ENCODE measurements at places on chromosomes 16 and 17. TPM values are rescaled to one million over a fixed set of nuclear protein-coding genes. Genes with fewer than 3 reads are reported as not detected.

EFNB3 gene
- total RNA-seq: 11.4 TPM

DNA sequence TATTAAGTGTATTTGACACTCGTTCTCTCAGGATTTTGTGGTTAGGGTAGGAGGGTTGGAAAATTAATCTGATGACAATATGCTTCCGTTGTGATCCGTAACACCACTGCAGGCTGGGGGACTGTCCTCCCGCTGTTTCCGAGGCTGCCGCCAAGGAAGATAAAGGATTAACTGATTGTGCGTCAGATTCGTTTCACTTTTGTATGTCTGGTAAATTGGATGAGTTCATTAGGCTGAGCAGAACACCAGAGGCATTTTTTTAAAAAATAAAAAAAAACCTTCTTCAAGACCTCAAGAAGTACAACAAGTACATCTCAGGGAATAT is 486.7 kb upstream of the SALL1 start:
- DNase-seq: no peak

DNA sequence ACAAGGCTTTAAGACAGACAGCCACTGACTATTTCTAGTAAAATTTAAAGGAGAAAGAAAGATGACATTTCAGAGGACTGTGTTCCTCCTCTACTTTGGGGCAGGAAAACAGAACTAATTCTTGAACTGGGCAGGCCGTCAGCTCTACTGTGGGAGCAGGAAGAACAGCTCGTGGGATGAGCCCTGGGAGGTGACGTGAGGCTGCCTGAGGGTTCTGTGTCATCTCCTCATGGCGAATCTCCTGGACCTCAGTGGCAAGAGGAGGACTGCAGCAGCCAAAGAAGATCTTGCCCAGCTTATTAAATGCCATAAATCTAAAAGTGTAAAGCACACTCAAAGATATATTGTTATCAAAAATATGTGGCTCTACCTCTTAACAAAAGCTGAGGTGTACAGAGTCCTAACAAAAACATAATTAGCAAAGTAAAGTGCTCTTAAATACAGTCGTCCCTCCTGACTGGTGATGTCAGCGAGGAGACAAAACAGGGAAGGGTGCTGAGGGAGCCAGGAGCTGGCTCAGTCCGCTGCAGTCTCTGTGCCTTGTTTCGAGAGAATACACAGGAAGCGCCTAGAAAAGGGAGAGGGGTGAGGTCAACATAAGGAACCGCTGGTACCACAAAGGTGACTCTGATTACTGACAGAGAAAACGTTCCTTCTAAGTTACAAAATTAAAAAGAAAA is 58.0 kb downstream of the CREBBP start:
- no peak for DNase-seq

DNA sequence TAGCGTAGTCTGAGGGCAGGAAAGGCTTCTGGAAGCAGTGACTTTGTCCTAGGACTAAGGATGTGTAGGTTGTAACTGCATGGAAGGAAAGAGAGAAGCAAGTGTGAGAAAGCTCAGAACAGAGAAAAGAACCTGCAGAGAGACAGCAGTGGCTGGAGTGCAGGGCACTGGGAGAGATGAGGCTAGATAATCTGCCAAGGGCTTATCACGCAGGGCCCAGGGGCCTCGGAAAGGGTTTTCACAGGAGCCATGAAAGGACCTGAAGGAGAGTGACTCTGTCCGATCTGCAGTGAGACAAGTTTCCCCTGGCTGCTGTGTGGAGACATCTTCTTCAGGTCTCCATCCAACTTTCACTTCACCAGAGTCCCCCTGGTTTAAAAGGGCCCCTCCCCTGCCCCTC is 7.1 kb upstream of the SRCAP start:
- DNase-seq: no peak

ITGA3 gene
- total RNA-seq: 22.7 TPM

- no peak for DNase-seq
Observed at GRCh38 chr16:80893686-80894085, 89.3 kb upstream of the CDYL2 start.

CCL18 gene
- not detected for total RNA-seq

All from H9 (cell line).